Upper lobe of left lung (tissue), 6 donors: ENCODE measurements at places on chromosomes 1 and 21.

- peaks cover 6% of the 10 kb centered on the region for H3K36me3 ChIP-seq
- no peak for DNase-seq
- no peaks in the 10 kb centered on the region for H3K27me3 ChIP-seq
- H3K27ac ChIP-seq: peak overlapping the region; percentile 81
These were observed 56.6 kb downstream of the PRKCZ start for GRCh38 chr1:2106659-2107405.

- peak; percentile 36 for DNase-seq
- H3K27me3 ChIP-seq: no peaks in the 10 kb centered on the region
- H3K4me3 ChIP-seq: no peak overlapping the region
- H3K4me1 ChIP-seq: peaks cover 23% of the 10 kb centered on the region
- H3K27ac ChIP-seq: peak overlapping the region; percentile 31
These were observed 24.3 kb upstream of the GRHL3 start for GRCh38 chr1:24294716-24295371.

DNA sequence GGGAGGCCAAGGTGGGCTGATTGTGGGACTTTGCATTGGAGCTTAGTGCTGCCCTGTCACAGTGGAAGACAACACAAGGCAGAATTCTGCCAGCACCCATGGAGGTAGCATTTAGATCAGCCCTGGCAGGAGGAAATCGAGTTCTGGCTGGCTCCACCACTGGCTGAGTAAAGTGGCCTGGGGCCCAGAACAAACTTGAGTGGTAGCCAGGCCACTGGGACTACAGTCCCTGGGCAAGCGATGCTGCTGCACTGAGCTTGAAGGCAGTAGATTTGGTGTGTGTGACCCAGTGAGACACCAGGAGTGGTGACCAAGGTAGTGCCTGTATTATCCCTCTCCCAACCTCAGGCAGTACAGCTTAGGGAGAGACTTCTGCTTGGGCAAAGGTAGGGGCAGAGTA lies 22.5 kb upstream of the UHMK1 start:
- no peak overlapping the region for H3K27ac ChIP-seq
- no peaks in the 10 kb centered on the region for H3K36me3 ChIP-seq
- DNase-seq: no peak
- H3K27me3 ChIP-seq: no peaks in the 10 kb centered on the region

- DNase-seq: no peak
- no peak overlapping the region for H3K27ac ChIP-seq
- no peaks in the 10 kb centered on the region for H3K36me3 ChIP-seq
These were observed 3.6 kb downstream of the KRTAP21-3 start for GRCh38 chr21:30714946-30715345.

DNA sequence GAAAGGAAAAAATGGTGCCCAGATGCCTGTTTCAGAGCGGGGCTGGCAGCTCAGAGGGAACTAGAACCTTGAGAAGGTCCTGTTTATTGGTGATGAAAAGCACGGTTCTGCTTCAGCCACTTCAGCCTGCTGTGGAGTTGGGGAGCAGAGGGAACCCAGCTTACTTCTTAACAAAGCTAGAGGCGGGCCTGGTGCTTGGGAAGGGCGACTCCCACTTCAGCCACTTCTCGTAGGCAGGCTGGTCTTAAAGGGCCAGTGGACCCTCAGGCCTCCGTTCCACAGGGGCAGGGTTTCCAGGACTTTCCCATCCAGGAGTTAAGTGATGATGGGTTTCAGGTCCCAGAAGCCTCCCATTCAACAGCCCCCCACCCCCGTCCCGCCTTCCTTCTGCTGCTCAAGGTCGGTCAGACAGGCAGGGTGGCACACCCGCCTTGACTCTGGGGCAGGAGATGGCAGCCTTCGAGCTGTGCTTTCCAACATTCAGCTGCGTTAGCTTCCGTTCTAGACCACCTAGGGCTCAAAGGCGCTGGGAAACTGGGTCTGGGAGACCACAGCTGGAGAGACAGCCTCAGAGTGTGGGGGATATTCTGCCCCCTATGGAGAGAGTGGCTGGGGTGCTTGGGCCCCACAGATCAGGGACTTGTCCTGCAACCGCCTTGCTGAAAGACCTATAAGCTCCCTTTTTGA lies 3.4 kb downstream of the RUNX3 start:
- no peaks in the 10 kb centered on the region for H3K36me3 ChIP-seq
- no peak overlapping the region for H3K4me3 ChIP-seq

GRCh38 chr1:83029050-83029449 lies 969.9 kb downstream of the TTLL7 start:
- no peak for DNase-seq
- H3K4me3 ChIP-seq: no peak overlapping the region
- no peaks in the 10 kb centered on the region for H3K27me3 ChIP-seq
- no peak overlapping the region for H3K27ac ChIP-seq
- no peaks in the 10 kb centered on the region for H3K4me1 ChIP-seq
- no peaks in the 10 kb centered on the region for H3K36me3 ChIP-seq

DNA sequence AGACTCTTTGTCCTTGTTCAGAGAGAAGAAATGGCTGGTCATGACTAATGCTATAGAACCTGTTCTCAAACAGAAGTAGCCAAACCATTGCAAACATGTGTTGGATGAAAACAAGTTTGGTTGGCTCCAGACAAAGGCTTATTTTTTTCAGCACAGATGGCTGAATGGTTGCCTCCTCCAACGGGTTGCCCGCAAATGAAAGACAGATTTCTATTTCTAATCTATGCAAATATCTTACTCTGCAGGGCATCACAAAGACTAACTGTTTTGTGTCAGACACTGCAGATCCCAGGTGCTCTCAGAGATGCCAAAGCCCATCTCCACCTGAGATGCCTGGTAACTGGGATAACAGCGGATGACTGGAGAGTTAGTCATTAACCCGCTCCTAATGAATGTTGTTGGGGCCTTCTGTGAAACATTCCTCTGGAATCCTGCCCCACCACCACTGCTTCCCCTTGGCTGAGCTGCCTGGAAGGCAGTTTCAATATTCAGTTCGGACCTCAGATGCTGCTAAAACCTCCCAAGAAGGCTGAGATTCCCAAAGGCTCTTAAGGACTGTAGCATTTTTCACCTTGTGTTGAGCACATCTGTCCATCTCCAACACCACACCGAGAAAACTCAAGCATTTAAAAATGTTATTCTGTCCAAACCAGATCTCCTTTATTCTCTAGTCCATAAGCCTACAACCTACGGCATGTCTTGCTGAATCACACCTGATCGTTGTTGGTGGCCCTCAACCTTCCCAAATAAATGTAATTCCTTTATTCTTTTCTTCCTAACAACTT lies 104.4 kb downstream of the PTPN14 start:
- H3K36me3 ChIP-seq: no peaks in the 10 kb centered on the region
- no peaks in the 10 kb centered on the region for H3K4me1 ChIP-seq
- no peak overlapping the region for H3K4me3 ChIP-seq

- H3K36me3 ChIP-seq: no peaks in the 10 kb centered on the region
- H3K27me3 ChIP-seq: peaks cover 7% of the 10 kb centered on the region
- DNase-seq: no peak
- H3K27ac ChIP-seq: no peak overlapping the region
- no peak overlapping the region for H3K4me3 ChIP-seq
These were observed 12.9 kb downstream of the MYOG start for GRCh38 chr1:203072911-203073310.

DNA sequence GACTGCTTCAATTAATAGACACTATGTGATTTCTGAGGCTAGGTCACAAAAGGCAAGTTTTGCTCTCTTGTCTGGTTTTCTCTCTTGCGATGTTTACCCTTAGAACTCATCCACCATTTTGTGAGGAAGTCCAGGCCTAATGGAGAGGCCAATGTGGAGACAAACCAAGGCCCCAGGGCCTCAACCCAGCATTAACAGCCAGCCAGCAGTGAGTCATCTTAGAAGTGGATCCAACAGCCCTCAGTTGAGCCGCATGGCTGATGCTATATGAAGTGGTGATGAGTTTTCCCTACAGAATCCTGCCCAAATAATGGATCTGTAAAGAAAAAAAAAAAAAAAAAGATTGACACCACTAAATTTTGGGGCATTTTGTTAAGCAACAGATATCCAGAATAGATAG lies 95.1 kb downstream of the DNTTIP2 start:
- no peak for DNase-seq
- no peak overlapping the region for H3K4me3 ChIP-seq
- H3K36me3 ChIP-seq: no peaks in the 10 kb centered on the region
- no peaks in the 10 kb centered on the region for H3K4me1 ChIP-seq

DNA sequence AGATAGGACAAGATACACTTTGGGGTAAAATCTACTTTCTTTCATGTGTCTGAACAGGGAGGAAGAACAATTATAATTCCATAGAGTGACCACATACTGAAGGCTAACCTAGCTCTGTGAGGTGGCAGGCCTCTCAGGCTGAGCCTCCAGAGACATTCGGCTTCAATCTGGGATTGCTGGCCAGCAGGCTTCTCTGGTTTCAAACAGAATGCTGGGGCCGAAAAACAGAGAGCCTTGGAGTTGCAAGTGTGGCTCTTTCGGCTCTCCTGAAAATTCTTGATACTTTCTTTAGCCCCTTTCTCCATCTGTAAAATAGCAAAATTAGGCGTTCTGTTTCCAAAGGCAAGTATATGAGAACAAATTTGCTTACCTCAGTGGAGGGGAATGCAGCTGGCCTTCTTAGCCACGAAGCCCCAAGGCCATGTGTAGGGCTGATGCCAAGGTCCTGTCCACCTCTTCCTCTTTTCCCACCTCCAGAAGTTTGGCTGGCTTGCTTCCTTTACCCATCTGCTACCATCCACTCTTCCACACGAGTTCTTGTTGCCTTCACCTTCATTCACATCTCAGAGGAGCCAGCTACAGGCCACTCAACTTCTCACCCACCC lies 30.0 kb upstream of the UBE2U start:
- no peak overlapping the region for H3K4me3 ChIP-seq
- peaks cover 9% of the 10 kb centered on the region for H3K36me3 ChIP-seq
- no peaks in the 10 kb centered on the region for H3K27me3 ChIP-seq
- DNase-seq: no peak
- peaks cover 26% of the 10 kb centered on the region for H3K4me1 ChIP-seq

GRCh38 chr1:199646761-199647160 lies 380.7 kb upstream of the NR5A2 start:
- DNase-seq: no peak
- H3K27ac ChIP-seq: no peak overlapping the region
- no peaks in the 10 kb centered on the region for H3K4me1 ChIP-seq
- H3K4me3 ChIP-seq: no peak overlapping the region
- H3K36me3 ChIP-seq: no peaks in the 10 kb centered on the region
- H3K27me3 ChIP-seq: no peaks in the 10 kb centered on the region

DNA sequence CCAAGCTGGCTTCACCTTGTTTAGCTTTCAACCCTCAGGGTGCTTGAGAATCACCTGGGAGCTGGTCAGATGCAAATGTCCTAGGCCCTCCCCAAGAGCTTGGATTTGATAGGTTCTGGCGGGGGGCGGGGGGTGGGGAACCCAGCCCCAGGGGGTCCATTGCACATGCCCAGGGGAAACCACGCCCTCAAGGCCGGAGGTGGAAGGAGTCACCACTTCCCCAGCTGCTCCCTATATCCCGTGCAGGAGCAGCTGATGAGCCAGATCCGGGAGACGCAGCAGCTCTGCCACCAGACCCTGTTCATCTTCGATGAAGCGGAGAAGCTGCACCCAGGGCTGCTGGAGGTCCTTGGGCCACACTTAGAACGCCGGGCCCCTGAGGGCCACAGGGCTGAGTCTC lies 5.8 kb downstream of the TOR3A start:
- peaks cover 64% of the 10 kb centered on the region for H3K36me3 ChIP-seq
- H3K27ac ChIP-seq: no peak overlapping the region
- H3K27me3 ChIP-seq: no peaks in the 10 kb centered on the region
- peak; percentile 34 for DNase-seq

GRCh38 chr1:2932671-2933350 lies 88.5 kb upstream of the ACTRT2 start:
- no peak for DNase-seq
- no peaks in the 10 kb centered on the region for H3K27me3 ChIP-seq
- no peaks in the 10 kb centered on the region for H3K4me1 ChIP-seq
- no peaks in the 10 kb centered on the region for H3K36me3 ChIP-seq

DNA sequence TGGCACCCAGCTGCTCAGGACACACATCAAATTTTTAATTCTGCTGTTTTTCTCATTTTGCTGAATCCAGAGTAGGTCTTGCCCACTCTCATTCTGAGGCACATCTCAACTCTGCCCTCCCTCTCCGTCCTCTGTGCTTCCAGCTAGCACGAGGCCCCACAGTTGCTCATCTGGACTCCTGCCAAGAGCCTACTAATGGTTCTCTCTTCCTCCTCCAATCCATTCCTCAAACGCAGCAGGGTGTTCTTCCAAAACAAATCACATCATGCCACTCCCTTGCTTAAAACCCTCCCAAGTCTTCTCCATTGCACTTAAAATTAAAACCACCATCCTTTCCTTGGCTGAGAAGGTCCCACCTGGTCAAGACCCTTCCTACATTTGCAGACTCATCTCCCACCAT lies 49.8 kb upstream of the SCAF4 start:
- no peaks in the 10 kb centered on the region for H3K36me3 ChIP-seq
- no peaks in the 10 kb centered on the region for H3K27me3 ChIP-seq
- no peak overlapping the region for H3K27ac ChIP-seq
- no peak overlapping the region for H3K4me3 ChIP-seq
- no peaks in the 10 kb centered on the region for H3K4me1 ChIP-seq

GRCh38 chr1:47031585-47031984 lies 8.1 kb downstream of the CYP4X1 start:
- H3K4me1 ChIP-seq: peaks cover 11% of the 10 kb centered on the region
- no peak overlapping the region for H3K27ac ChIP-seq
- no peak for DNase-seq
- H3K4me3 ChIP-seq: no peak overlapping the region

GRCh38 chr1:160419838-160420169 lies 19.4 kb downstream of the VANGL2 start:
- no peak overlapping the region for H3K4me3 ChIP-seq
- H3K4me1 ChIP-seq: no peaks in the 10 kb centered on the region
- H3K36me3 ChIP-seq: no peaks in the 10 kb centered on the region
- H3K27me3 ChIP-seq: no peaks in the 10 kb centered on the region
- no peak for DNase-seq
- no peak overlapping the region for H3K27ac ChIP-seq

- no peak for DNase-seq
- no peak overlapping the region for H3K27ac ChIP-seq
- no peaks in the 10 kb centered on the region for H3K27me3 ChIP-seq
- no peaks in the 10 kb centered on the region for H3K4me1 ChIP-seq
- no peaks in the 10 kb centered on the region for H3K36me3 ChIP-seq
- H3K4me3 ChIP-seq: no peak overlapping the region
These were observed 237.1 kb downstream of the HHIPL2 start for GRCh38 chr1:222310836-222311235.

GRCh38 chr1:48552903-48553606 lies 81.1 kb upstream of the SPATA6 start:
- H3K27ac ChIP-seq: no peak overlapping the region
- H3K27me3 ChIP-seq: no peaks in the 10 kb centered on the region
- H3K36me3 ChIP-seq: no peaks in the 10 kb centered on the region
- no peak overlapping the region for H3K4me3 ChIP-seq
- no peaks in the 10 kb centered on the region for H3K4me1 ChIP-seq

GRCh38 chr1:237527761-237528160 lies 363.0 kb downstream of the ZP4 start:
- no peaks in the 10 kb centered on the region for H3K36me3 ChIP-seq
- H3K27ac ChIP-seq: no peak overlapping the region
- no peaks in the 10 kb centered on the region for H3K27me3 ChIP-seq
- DNase-seq: no peak
- no peaks in the 10 kb centered on the region for H3K4me1 ChIP-seq

- no peak for DNase-seq
- no peaks in the 10 kb centered on the region for H3K27me3 ChIP-seq
- H3K27ac ChIP-seq: no peak overlapping the region
- H3K4me3 ChIP-seq: no peak overlapping the region
- H3K4me1 ChIP-seq: no peaks in the 10 kb centered on the region
- H3K36me3 ChIP-seq: no peaks in the 10 kb centered on the region
These were observed 142.3 kb upstream of the CHRM3 start for GRCh38 chr1:239244084-239244483.
